Activated T-helper 1 cell treated with anti-CD3 and anti-CD28 coated beads, Interleukin-2, amount 50 U/mL, for 16 hours (primary cell): ENCODE measurements at places on chromosomes 7 and 10.

DNA sequence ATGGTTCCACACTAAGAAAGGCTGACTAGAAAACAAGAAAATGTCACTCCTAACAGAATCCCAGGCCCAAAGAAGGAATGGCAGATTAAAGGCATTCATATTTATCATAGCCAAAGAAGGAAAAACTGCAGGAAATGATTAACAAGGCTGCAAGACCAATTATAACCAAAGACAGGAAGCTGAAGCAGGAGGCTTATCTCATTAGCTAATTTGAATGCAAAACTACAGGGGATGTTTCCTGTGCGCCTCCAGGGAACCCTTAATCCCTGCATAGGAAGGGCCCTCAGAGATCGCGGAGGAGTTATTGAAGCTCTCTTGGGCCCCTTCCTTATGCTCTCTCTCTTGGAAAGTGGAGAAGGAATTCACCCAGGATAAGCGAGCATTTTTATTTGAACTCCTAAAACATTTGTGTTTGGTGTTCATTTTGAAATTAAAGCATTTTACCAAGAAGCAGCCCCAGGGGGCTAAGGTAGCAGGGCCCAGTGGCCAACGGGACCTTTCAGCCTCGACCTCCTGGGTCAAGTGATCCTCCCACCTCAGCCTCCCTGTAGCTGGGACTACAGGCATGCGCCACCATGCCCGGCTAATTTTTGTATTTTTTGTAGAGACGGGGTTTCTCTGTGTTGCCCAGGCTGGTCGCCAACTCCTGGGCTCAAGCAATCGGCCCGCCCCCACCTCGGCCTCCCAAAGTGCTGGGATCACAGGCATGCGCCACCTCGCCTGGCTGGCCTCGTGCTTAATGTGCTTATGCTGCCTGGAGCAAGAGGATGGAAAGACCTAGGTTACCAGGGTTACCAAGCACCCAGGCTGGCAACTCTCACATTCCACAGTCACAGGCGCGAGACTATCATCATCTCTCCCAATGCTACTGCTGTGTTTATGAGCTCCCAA lies 24.1 kb upstream of the PROSER2 start:
- no peak for DNase-seq

GRCh38 chr10:71344154-71344925 lies 25.3 kb downstream of the SLC29A3 start:
- no peak for DNase-seq

- DNase-seq = no peak
Observed at GRCh38 chr7:77665161-77665560, 31.1 kb upstream of the RSBN1L start.

DNA sequence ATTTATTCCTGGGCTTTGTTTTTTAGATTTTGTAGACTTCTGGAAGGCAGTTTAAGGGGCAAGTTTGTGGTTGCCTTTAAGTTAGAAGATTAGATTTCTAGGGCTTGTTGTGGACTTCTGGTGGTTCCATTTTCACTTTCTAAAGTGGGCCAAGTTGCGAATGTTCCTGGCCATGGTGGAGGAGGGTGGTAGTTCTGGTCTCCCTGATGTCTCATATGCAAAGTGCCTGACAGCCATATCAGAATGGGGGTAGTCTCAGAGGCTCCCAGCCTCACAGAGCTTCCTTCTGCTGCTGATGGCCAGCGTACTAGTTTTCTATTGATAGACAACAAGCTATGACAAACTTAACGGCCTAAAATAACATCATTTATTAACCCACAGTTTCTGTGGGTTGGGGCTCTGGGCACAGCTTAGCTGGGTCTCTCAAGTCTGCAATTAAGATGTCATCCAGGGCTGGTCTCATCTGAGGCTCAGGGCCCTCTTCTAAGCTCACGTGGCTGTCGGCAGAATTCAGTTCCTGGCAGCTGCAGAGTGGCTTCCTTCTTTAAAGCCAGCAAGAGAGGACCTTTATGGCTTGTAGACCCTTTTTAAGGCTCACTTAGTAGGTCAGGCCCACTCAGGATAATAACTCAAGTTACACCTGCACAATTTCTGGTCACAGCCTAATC lies 44.8 kb downstream of the BMPER start:
- no peak for DNase-seq

- DNase-seq = no peak
Observed at GRCh38 chr10:11213137-11213536, 195.5 kb downstream of the CELF2 start.

DNA sequence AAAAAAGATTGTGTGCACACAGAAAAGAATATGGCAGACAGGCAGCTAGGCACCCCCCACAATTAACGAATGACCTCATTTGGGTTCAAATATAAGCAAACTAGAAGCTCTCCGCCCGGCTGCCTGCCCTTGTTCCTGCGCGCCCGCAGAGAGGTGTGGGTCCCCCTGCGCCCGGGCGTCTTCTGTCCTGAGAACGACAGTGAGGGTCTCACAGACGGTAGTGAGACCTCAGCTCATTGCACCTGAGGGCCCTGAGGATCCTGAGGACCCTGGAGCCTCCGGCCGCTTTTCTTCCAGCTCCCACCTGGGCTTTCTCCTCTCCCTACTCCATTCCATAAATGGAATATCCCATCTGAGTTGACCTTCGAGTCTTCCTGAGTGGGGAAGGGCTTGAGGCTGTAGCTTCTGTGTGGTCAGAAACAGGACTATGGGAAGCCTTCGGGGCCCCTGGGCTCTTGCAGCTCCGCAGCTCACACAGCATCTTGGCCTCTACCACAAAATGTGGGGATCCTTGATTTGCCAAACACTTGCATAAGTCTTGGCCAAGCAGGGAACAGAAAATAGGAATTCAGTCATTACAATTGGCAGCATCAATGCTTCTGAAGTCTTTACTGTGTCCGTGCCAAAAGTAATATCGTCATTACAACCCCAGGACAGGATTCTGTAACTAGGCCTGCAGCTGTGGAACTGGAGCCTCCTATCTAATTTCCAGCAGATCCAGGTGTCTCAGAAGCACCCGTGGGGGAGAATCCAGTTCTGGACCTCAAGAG lies 43.8 kb downstream of the JAKMIP3 start:
- DNase-seq = no peak

DNA sequence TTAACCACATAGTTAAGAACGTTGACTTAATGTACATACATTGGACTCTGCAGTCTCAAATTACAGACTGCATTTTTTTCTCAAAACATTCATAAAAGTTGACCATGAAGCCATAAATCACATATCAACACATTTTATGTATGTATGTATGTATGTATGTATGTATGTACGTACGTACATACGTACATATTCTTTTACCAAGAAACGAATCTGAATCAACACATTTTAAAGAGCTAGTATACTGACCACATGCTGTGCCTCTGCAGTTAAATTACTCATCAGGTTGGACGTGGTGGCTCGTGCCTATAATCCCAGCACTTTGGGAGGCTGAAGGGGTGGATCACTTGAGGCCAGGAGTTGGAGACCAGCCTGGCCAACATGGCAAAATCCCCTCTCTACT lies 105.8 kb downstream of the GPR158 start:
- DNase-seq = no peak

- DNase-seq = no peak
Observed at GRCh38 chr10:35540296-35541164, 64.6 kb upstream of the GJD4 start.

DNA sequence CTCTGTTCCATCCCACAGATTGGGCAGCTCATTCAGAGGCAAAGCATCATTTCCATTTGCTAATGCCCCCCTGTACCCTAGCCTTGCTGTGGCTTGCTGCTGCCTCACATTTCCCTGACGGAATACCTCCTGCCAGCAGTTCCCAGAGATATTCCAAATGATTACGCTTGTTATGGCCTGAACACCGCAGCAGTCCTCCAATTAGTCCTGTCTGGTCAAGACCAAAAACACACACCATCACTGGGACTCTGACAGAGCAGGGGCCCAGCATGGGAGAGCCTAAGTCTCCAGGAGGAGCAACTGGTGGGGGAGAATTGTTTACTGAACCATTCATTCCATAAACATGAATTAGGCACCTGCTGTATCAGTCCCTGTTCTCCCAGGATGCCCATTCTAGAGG lies 6.1 kb downstream of the OGDHL start:
- DNase-seq = no peak

DNA sequence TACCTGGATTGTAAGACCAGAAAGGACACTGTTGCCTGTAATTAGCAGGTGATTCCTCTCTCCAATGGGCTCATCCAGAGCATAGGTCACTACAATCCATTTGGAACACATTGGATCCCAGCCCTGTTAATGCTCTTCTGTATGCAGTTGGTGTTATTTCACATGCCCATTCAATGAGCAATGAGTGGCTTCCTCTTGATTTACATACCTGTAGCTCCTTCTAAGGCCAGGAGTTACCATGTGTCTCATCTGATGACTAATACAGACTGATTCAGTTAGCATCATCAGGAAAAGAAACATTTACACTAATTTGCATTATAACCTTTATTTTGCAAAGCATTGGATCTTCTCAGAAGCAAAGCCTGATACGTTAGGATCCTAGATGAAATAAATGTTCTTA lies 83.1 kb upstream of the NPVF start:
- DNase-seq = no peak

DNA sequence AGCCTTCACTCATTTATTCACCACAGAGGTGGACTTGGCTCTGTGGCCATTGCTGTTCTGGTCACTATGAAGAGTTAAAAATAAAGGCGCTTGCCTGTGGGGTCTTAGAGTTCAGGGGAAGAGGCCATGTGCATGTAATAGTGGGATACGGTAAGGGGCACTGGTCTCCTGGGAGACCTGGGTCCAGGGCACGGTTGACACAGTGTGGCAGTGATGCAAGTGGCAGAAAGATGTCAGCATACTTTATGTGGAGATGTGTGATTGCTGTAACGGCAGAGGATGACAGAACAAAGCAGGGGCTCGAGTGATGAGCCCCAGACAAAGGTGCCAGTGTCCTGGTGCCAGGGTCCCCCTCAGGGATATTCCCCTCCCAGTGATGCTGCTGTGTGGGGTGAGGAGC lies 8.6 kb downstream of the ZSCAN25 start:
- no peak for DNase-seq

DNA sequence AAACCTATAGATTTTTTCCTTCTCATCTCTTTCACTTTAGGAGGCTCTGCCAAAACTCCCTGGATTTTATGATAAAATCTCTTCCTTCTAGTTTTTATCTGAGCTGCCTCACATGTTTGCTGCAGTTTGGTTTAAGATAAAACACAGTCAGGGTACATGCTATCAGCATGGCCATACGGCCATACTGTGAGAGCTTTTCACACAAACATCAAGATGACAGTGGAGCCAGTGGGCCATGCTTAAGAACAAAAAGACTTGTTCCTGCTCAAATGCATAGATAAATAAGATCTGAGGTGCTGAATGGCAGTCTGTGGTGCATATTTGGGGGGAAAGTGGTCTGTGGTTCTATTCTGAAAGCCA lies 91.0 kb downstream of the ELMO1 start:
- DNase-seq = no peak

DNA sequence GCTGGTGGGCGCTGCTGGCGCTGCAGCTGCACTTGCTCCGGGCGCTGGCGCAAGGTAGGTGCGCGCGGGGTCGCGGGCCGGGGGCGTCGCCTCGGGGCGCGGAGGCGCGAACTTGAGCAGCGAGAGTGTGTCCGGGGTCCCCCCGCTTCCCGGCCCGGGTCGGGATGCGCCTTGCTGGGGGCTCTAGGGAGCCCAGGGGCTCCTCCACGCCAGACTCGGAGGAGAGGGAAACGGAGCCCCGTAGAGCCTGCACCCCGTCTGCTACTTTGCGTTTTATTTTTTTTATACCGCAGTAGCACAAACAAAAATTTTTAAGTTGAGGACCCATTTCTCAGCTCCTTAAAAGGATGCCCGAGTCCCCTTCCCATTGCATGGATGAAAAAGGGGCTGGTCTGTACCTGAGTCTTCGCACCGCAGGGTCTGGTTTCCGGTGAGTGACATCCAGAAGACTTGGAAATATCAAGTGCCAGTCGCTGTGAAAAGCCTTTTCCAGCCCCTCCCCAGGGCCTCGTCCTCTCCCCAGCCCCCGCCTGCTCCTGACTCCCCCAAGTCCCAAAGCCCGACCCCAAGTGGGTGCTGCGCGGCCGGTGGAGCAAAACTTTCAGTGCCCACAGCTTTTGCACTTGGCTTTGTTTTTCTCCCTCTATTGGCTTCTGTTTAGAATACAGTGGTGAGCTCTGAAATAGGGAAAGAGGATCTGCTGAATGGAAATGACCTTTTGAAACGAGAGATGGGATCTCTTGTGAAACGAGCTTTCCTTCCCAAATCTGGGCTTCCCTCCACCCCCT lies 973 bp downstream of the SDK1 start:
- peak; percentile 0 for DNase-seq

GRCh38 chr7:151905353-151905752 lies 28.4 kb upstream of the PRKAG2 start:
- DNase-seq = no peak

DNA sequence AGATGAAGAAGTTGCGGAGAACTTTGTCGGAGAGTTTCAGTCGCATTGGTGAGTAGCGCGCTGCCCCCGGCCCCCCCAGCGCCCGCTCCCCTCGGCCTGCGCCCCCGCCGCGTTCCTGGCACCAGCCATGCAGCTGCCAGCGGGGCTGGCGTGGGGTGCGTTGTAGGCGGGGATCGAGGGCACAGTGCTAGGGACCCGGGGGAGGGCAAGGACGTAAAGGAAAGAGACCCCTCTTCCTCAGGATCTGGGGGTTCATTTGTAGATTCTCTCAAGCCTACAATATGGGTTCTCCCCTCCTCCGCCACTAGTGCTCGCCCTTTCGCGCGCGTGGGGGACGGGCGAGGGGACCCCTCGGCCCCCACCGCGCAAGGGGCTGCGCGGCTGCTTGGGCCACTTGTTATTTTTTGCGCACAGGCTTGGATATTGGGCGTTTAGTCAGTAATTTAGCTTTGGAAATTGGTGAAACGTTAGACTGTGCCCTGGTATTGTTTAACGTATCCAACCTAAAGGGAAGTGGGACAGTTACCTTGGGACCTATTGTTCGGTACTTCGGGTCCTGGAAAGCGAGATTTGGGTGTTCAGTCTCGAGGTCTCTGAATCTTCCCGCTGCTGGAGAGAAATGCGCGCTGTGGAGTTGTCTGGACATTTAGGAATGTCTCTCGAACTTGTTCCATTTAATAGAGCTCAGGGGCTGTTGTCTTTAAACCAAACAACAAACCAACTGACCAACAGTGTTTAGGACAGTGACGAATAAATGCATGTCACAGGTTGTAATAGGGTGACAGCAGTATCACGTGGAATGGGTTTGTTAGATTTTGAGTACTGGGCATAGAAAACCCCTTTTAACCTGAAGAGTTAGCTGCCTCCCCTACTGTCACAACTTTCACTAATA lies 796 bp downstream of the CDK14 start:
- DNase-seq = no peak

DNA sequence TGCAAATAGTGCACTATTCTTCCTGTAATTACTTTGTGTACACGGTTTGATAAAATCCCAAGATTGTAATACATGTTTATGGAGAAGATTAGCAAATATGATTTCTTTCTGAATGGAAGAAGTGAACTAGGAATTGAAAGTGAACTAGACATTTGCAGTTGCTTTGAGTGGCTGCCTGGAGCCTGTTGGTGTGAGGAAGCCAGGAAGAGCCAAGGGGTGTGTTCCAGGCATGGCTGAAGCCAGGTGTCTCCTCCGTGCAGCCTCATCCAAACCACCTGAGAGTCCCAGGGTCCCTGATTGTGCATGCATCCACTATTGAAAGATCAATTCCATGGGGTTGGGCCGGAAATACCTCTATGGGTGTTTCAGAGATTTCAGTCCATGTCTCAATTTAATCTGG lies 253.1 kb upstream of the SHH start:
- DNase-seq = no peak

GRCh38 chr7:40986351-40986873 lies 716.5 kb downstream of the INHBA start:
- no peak for DNase-seq
